ENCODE measurements at places on chromosomes 3 and 15.

DNA sequence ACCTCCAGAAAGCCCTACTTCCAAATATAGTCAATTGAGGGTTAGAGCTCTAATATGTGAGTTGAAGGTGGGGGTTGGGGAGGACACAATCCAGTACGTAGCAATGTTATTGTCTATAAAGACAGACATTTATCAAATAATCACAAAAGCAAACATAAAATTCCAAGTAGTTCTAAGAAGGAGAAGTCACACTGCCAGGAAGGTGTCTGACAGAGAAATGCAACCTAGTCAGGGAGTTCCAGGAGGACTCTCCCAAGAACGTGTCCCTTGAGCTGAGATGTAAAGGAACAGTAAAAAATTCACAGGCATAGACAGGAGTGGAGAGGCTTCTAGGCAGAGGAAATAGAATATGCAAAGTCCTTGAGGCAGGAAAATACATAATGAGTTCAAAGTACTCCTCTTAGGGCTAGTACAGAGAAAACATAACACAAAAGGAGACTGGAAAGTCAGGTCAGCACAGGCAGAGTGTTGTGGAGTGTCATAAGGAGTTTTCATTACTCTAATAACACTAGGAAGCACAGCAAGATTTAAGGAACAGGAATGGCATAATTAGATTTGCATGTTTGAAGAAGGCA lies 277.6 kb upstream of the STT3B start:
- no peak for DNase-seq

DNA sequence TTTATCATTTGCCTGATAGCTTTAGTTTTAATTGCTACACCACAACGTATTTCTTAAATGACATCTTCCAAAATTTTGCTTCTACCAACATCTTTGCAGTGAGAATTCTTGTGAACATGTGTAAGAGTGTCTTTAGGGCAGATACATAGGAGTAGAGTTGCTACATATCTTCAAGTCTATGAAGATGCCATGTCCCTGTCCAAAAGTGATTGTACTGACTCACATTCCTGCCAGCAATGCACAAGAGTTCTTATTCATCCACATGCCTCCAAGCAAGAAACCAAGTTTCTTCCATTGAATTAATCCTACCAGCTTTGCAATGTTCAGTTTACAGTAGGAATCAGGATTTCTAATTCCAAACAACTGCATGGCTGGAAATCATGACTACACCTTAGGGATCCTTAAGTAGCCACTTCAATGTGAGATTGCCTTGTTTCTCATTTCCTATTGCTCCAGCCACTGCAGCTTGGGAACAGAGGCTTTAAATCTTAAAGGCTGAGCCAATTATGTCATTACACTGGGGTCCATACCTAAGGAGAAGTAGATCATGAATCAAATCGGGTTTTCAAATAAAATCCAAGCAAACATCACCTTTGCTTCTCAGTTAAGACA lies 44.5 kb downstream of the BCL2L10 start:
- peak; percentile 30 for DNase-seq

DNA sequence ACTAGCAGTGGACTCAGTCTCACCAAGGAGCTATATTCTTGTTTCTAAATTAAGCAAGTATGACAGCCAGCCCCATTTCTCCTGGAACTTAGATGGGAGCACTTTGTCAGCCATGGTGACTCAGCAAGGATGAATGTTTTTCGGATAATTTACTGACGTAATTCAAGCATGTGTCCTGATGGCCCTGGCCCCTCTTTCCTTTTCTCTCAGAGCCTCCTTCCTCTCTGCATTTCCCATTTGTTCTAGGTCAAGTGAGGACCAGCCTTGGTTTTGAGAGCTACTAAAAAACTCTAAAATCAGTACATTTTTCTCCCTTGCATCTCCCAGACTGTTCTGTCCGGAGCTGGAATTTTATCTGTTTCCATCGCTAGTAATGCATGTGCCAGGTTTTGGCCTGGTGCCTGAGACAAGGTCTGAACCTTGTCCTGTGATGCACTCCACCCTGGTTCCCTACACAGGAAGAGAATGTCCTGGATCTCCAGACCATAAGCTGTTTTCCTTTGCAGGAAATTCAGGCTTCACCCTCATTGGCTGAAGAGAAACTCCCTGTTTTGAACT lies 256.6 kb upstream of the ROPN1 start:
- peak; percentile 81 for DNase-seq

GRCh38 chr3:15102256-15102655 lies 3.3 kb upstream of the RBSN start:
- no peak for DNase-seq

GRCh38 chr3:117019082-117019713 lies 309.6 kb downstream of the TUSC7 start:
- DNase-seq = peak; percentile 79

GRCh38 chr3:188287762-188288505 lies 134.0 kb downstream of the LPP start:
- DNase-seq = no peak

DNA sequence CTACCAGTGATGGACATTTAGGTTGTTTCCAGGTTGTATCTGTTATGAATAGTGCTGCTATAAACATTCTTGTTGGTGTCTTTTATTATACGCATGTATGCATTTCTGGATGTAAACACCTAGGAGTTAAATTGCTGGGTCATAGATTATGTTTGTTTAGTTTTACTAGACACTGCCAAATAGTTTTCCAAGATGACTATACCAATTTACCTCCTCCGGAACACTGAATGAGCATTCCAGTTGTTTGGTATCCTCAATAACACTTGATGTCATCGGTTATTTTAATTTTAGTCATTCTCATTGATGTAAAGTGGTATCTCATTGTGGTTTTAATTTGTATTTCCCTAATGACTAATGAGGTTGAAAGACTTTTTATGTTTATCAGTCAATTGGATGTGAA lies 36.6 kb upstream of the ARID3B start:
- no peak for DNase-seq

- DNase-seq = peak; percentile 37
Observed at GRCh38 chr15:35630532-35630931, 84.6 kb upstream of the DPH6 start.

GRCh38 chr3:28907616-28908015 lies 373.3 kb upstream of the RBMS3 start:
- no peak for DNase-seq

- DNase-seq = no peak
Observed at GRCh38 chr3:17946619-17947018, 204.2 kb upstream of the TBC1D5 start.

- no peak for DNase-seq
Observed at GRCh38 chr3:76811418-76811817, 228.5 kb upstream of the ROBO2 start.

DNA sequence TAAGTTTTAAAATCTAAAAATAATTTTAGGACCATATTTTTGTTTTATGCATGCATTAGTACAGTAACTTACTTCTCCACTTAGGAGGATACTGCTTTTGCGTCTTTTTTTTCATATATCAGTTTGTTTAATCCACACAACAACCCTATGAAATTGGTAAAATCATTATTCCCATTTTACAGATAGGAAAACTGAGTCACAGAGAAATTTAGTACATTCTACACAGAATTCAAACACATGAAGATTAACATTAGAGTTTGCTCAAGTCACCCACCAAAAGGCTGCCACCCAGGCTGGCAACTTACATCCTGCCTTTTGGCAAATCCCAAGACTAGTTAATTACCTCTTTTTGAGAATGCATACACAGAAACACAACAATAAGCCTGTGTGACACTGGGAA lies 28.7 kb downstream of the TNIK start:
- DNase-seq = no peak

DNA sequence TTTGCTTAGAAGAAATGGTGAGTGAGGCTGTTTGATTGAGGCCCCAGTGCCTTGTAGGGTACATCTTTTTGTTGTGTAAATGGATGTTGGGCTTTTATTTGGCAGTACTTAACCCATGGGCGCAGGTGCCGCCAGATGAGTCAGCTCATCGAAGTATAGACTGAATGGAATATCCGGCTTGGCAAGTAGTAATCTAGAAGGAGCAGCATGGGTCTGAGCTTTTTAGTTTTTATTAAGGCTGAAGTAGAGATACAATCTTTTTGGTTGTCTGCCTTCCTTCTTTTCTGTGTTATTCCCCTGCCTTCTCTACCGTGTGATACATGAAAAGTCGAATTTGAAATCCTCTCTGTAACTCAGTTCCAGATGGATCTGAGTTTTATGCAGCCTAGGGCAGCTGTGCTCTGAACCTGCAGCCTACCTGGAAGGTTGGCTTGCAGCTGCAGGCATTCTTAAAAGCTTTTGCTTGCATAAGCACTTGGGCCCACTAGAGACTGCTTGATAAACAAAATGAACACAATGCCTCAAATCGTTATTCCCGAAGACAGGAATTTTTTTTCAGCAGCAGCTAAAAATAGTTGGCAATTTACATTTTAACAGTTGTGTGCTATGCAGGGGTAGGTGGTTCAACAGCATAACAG lies 177.5 kb upstream of the CGNL1 start:
- peak; percentile 24 for DNase-seq

DNA sequence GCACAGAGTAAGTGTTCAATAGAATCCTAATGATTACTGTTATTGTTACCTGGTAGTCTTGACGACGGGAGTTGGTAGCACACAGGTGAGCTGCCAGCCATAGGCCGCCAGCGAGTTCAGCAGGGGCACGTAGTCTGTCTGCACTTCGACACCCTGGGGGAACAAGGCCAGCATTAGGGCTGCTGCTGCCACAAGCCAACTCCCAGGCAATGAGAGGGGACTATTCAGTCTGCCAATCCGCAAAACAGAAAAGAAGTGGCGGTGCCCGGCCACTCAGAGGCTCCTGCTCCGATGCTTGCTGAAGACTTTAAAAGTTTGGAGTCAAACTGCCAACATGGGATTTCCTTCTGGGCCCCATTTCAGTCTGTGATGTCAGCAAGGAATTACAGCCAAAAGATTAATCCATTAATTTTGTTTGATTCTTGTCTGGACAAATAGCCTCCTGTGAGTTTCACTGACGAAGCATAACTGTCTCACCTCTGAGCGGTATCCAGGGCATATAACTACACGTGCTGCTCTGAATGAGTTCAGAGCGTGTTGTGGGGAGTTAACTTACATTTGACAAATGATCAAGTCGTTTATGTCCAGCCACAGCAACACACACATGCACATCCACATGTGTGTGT lies 61.8 kb downstream of the OXNAD1 start:
- no peak for DNase-seq

DNA sequence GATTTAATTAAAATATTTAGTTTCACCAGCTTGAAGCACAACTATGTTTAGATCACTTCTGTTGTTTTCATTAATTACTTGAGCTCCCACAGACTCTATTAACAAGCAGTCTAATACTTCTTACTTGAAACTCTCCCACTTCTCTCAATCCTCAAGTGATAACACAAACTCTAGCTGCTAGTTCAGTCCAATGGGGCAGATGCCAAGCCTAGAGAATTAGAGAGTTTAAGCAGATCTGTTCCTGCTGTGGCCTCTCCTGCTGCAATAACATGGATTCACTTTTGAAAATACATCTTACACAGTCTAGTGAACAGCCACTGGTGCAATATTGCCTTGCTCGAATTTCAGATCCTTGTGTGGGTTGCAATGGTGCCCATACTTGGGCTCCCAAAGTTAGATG lies 566.4 kb upstream of the SGO1 start:
- DNase-seq = no peak

GRCh38 chr3:98670020-98670419 lies 76.6 kb upstream of the CPOX start:
- DNase-seq = no peak

DNA sequence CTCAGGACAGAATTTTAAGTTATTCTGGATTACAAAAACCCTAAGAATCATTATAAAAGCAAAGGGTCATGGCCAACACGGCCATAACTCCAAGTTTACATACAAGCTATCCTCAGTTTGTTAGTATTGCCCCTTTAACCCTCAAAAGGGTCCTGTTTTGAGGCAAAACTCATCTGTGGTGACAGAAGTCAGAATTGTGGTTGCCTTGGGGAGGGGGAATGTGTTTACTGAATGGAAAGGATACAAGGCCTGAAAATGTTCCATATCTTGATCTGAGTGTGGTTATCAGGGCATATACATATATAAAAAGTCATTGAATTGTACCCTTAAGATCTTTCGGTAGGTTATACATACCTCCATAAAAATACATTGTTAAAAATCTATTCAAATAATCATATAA lies 2.1 kb downstream of the SFMBT1 start:
- no peak for DNase-seq
